Fibroblast of upper back skin (primary cell): ENCODE measurements at places on chromosomes 2 and 18.

- DNase-seq: peak; percentile 47
Observed at GRCh38 chr2:37786191-37786698, 114.8 kb upstream of the CDC42EP3 start.

DNA sequence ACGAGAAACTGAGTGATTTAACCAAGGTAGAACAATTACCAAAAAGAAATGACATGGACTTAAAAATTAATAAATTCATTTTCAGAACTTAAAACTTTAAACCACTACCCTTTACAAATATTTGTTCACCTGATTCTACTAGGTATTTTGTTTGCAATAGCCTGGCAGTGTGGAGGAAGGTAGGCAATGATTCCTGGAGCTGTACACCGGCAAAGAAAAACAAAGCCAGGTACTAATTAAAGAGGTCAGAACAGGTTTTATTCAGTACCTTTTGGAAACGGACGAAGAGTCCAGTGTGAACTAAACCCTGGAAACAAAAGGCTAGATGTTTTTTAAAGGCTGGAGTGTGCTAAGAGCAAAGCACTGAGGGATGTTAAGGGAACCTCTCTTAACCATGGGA is 561.3 kb upstream of the FSHR start:
- DNase-seq: no peak

GRCh38 chr2:237441605-237442274 is 27.8 kb upstream of the COL6A3 start:
- DNase-seq: peak; percentile 76

DNA sequence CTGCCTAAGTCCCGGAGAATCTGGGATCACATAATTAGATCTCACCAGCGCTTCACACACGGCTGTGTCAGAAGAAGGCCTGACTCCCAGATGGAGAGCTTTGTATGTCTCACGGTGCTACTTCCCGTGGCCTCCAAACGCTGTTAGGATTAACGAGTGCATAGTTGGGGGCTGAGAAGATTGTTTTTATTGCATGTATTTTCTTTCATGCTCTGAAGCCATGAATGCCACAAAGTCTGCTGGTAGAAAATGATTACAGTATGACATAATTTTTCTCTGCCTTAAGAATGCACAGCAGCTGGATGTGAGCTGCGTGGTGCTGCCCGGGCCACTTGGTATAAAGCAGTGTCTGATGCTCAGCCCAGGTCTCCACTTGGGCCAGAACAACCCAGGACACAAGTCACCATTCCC is 166.5 kb downstream of the SEPTIN10 start:
- peak; percentile 96 for DNase-seq

GRCh38 chr2:106582148-106583143 is 95.3 kb downstream of the CD8B2 start:
- peak; percentile 84 for DNase-seq

DNA sequence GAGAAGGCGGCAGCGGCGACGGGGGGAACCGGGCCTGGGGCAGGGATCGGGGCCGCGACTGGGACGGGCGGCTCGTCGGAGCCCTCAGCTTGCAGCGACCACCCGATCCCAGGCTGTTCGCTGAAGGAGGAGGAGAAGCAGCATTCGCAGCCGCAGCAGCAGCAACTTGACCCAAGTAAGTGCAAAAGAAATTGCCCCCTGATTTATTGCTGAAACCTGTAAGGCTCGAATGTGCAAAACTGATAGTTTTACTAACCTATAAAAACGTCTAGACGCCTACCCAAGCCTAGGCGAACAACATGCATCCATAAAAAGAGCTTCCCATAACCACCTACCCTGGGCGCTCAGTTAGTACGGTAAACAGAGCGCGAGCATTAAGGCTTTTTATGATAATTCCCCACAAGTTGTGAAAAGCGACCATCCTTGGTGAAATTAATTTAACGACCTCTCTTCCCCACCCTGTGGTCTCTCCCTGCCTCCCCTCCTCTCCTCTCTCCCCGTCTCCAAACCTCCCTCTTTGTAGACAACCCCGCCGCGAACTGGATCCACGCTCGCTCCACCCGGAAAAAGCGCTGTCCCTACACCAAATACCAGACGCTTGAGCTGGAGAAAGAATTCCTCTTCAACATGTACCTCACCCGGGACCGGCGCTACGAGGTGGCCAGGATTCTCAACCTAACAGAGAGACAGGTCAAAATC is 1.0 kb downstream of the HOXD9 start:
- DNase-seq: no peak

GRCh38 chr2:238255151-238255551 is 15.3 kb upstream of the HES6 start:
- DNase-seq: no peak

GRCh38 chr2:124258140-124258880 is 233.2 kb downstream of the CNTNAP5 start:
- peak; percentile 95 for DNase-seq

DNA sequence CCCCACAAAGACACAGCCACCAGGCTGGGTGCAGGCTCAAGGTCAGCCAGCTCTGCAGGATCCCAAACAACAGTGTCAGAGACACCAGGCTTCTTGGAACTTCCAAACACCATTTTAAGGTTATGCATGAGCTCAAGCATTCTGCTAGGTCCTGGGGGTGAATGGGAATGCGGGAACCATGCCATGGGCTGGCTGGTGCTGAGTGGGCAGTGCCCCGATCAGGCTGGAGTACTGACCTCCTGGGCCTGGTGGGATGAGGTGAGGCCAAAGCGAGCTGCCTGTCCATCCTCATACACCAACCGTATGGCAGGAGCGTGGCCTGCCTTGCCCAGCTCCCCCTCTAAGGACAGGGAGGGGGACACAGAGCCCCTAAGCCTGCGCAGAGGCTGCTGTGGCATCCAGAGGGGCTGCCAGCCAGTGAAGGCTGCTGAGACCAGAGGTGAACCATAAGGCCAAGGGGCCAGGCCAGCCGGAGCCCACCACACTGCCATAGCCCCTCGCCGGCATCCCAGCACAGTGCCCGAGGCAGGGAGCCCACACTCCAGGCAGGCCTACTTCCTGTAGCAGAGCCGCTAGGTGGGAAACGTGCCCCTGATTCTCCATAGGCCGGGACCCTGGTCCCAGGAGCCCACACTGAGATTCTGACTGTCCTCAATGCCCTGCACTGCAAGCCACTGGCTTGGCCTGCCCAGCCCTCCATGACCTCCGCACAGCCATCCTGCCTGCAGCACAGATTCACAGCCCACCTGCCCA is 135.0 kb downstream of the HDAC4 start:
- no peak for DNase-seq

GRCh38 chr2:34545486-34546136 is 946.5 kb upstream of the FAM98A start:
- DNase-seq: no peak

- no peak for DNase-seq
Observed at GRCh38 chr2:39470580-39470979, 33.5 kb upstream of the MAP4K3 start.
